ENCODE measurements at places on chromosomes 7 and 10.

DNA sequence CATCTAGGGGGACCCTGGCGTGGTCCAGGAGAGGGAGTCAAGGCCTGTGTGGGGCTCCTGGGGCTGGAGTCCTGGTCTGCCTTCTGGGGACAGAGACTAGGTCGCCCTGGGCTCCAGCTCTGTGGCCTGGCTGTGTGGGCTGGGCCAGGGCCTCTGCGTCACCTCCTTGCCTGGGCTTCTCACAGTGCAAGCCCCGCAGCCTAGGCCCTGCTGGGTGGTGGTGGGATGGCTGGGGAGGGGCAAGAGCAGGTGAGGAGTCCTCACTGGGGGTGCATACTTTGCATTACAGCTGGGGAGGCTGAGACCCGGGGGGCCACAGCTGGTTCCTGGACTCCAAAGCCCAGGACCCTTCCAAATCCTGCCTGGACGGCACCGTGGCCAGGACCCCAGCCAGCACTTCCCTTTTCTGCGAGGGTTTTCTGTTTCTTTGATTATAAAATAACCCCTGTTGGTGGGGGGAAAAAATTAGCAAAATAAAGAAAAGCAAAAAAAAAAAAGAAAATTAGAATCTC is 23.5 kb downstream of the PWWP2B start:
- DNase-seq = no peak

DNA sequence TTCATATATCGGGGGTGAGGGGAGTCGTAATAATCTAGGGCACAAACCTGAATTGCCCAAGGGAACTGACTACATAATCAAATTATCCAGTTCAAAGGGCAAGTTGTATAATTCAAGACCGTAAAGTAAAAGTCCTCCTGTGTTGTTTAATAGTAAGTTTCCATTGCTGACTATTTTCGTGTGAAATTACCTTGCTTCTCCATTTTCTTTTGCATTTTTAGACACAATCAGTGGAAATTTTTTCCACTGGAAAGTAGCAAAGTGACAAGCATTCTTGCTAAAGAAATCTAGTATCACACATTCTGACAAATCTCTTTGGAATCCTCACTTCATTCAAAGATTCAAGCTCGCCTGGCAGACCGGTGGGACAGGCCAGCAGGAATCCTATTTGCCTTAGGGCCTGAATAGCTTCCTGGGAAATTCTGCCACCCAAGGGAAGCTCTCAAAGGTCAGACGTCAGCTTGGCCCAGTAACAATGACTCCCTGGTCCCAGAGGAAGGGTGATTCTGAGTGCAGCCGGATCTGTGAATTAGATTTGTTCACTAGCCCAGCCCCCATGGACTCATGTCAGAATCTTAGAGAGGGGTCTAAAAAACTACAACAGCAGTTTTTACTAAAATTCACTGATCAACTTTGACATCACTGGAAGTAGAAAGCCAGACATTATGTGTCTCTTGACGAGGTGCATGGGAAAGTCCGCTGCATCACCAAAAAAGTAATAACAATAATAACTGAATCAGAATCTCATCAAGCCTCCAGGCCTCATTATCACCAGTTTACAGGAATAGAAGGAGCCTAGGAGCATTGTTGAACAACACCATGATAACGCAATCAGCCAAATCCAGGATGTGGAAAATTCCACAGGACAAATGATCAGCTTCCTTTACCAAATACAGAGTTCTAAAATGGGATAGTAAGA is 161.0 kb downstream of the SKIDA1 start:
- no peak for DNase-seq

GRCh38 chr10:131442271-131442670 is 130.8 kb upstream of the TCERG1L start:
- no peak for DNase-seq

DNA sequence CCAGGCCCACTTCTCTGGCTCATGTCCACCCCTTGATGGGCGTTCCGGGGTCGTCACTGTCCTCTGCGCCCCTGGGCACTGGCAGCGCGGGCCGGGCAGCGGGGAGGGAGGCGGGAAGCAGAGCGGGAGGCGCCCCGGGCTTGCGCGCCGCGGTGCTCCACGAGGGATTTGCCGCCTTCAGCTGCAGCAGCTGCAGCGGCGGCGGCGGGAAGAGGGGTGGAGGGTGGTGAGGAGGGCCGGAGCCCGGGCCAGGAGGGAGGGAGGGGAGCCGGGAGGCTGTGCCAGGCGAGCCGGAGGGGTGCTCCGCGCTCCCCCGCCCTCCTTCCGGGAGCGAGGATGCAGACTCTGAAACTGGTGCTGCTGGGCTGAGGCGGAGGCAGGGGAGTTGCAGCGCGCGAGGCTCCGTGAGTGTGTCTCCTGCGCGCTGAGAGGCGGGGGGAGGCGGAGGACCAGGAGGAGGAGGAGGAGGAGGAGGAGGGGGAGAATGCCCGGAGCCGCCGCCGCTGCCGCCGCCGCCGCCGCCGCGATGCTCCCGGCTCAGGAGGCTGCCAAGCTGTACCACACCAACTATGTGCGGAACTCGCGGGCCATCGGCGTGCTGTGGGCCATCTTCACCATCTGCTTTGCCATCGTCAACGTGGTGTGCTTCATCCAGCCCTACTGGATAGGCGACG is at the start of gene LHFPL3:
Gene LHFPL3, plus strand, starts transcription at position 308 of the 674 bp plus-strand sequence.
- peak; percentile 31 for DNase-seq

DNA sequence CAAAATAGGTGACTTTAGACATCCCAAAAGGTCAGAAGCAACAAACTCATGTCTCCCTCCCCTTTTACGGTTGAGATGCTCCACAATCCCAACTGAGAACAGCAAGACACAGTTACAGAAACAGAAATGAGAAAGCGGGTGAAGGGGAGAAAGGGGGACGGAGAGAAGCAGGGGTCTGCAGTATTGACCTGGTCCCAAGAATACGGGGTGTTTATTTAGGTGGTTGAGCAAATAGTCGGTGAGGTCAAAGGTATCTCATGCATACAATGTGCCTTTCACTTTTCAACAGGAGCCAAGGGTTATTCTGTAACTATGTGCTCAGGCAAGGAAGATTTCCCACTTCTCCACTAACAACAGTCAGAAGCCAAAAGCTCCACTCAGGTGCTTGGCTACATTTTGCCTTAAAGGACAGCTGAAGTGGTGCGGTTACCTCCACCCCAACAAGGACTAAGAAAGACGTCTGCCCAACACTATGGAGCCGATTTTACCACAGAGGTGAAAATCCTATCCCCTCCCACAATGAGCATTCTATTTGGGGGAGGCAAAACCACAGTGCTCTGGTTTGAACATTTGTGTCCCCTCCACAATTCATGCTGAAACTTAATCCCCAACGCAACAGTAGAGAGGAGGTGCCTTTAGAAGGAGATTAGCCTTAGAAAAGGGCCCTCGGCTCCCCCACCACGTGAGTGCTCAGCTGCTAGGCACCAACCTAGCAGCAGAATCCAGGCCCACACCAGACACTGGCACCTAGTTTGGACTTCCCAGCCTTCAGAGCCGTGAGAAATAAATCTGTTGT is 77.9 kb downstream of the PARD3 start:
- no peak for DNase-seq

DNA sequence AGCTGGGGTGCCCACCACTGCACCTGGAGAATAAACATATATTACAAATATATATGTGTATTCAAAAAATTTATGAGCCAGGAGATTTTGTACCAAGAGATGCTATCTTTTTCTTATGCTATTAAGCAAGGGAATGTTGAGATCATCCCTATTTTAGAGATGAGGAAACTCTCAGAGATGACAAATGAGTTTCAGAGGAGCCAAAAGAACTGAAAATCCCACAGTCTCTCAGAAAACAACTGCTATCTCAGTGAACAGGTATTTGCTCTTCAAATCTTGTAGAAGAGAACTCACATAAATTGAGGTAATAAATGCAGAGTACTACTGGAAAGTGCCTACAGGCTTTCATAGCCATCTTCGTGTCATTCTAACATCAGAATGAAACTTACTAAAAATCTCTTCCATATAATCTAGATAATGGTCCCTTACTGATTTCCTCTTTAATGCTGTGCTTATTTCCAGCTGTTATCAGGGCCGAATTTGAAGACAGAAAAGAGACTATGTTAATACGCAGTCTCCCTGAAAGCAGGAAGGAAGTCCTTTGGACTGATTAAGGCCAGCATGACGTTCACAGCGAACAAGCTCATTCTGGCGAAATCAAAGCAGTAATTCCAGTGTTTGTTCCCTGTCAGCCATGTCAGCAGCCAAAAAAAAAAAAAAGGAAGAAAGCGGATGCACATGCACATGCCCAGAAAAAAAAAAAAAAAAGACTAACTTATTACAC is 29.4 kb upstream of the ANAPC16 start:
- no peak for DNase-seq

GRCh38 chr10:113657544-113657943 is 6.3 kb downstream of the NRAP start:
- no peak for DNase-seq

DNA sequence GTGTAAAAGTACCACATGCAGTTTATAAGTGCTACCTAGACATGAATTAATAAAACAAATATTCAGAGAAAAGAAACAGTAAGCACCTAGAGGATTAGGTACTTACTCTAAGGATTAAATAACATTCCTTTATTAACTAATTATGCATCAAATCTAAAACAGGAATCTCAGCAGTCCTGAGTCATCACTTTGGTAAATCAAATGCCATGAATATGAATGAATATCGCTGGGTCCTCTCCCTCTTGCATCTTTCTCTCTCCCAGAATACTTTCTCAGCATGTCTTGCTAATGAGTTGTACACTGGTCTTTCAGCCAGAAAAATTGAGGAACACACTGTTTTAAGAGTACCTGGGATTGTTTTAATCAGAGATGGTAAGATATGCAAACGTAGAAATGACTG is 225.5 kb upstream of the NFE2L3 start:
- no peak for DNase-seq

DNA sequence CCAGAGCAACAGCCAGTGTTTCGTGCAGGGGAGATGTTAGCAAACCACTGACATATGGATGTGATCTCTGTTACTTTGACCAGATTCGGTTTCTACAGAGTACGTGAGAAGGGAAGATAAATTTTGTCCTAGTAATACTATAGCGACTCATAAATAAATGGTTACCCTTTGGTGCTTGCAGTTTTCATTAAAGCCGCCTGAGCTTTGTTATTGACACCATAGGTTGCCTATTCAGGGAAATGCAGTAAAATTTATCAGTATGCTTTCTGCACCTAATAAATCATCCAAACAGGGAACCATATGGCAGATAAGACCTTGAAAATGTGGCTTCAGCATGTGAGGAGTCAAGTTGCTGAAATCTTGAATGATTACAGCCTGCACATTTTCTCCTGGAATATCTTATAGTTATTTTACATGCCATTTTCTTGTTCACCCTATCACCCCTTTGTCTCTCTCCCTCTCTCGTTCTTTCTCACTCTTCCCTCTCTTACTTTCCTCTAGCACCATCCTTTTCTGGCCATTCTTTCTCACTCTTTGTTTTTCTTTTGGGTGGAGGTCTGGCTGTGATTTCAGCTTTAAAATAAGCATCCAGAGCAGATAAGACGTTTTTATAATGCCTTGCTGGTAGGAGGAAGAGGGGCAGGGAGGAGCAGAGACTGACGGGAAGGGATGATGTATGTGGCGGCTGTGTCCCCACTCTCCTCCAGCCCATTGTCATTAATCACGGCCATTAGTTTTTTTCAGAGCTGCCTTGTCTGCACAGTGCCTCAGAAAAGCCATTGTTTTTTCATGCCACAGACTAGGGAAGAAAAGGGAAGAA is 182.5 kb downstream of the LRMDA start:
- DNase-seq = no peak
